8988T (cell line): ENCODE measurements at places on chromosomes 5 and 9.

DNA sequence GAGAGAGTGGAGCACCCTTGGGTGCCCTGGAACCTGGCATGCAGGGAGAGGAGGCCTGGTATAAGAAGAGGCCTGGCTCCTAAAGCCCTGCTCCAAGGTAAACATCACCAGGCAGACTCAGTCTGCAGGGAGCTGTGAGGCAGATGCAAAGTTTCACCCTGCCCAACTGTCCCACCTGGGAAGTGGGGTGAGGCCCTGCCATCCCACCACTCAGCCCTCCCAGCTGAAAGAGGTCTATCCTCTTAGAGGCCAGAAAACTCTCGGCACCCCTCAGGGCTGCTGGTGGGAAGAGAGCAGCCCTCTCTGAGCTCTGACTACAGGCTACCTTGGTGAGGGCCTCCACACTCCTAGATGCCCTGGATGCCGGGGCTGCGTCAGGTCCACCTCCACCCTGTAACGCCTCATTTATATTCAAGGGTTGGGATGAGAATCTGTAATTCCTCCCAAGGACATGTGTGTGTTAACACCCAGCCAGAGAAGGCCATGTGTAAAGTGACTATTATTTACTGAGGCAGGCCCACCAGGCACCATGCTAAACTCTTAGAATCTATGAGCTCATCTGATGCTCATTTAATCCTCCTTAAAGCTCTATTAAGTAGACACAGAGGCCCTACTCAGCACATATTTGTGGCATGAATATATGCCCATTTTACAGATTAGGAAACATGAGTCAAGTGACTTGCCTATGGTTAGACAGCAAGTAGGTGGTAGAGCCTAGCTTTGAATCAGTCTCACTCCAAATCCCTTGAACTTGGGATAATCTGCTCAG lies 205.9 kb downstream of the FSTL4 start:
- no peak for DNase-seq

- no peak for DNase-seq
These were observed 225.5 kb upstream of the ATP10B start for GRCh38 chr5:161077496-161077895.

- DNase-seq: no peak
These were observed 37.9 kb downstream of the SEMA5A start for GRCh38 chr5:9507974-9508373.

DNA sequence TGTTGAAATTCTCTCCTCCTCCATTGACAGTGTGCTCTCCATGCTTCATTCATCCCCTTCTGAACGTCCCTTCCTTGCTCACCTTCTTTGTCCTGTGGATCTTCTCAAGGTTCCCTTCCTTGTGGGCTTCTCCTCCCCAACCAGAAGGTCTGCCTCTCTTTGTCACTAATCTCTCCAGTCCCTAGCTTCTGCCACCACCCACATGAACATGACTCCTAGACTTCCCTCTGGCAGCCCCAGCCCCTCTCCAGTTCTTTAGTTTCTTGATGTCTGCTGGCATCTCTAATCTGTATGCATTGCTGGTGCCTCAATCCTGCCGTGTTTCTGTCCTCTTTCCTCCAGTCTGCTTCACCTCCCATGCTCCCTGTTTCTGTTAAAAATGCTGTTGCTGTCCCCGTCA lies 79.3 kb downstream of the ARHGAP26 start:
- DNase-seq: no peak

DNA sequence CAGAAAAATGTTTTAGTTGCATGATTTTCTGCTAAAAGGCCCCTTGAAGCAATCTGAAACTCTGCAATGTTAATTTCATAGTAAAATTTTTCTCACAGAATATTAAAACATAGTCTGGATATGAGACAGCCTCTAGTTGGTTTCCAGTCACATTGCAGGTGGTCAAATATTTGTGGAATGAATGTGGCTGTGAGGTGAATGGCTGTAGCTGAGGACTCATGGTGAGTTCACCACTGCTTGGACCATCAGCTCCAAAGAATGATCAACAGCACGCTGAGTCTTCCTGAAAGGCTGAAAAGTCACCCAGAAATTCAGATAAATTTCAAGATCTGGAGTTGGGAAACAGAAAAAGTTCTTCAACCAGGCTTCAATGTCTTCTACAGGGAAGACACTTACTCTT lies 79.8 kb downstream of the MAT2B start:
- DNase-seq: peak; percentile 34

- DNase-seq: no peak
These were observed 46.0 kb upstream of the FREM1 start for GRCh38 chr9:14956208-14956607.

DNA sequence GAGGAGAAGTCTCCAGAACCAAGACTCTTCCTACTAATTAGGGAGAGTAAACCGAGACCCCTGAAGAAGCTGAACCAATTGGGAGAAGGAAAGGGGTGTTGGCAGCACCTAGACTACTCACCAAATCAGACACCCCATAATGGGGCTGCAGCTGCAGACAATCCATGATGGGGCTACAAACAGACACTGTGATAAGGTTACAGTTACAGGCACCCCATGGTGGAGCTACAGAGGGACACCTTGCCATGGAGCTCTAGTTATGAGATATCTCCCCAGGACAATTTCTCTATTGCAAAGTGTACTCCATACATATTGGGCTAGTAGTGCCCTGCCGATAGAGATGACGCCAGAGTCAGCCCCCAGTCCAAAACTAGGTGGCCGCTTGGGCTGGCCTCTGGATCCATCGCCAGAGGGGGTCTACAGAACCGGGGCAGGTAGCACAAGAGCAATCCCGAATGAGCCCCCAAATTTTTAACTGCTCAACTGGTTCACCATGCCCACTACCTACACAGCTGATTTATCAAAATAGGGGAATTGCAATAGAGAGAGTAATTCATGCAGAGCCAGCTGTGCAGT lies 2.1 kb upstream of the NANS start:
- no peak for DNase-seq
